CD4-positive, alpha-beta T cell treated with Interleukin-1 beta for 1 hour (primary cell): ENCODE measurements at places on chromosomes 11 and 22.
A peak's percentile ranks its signal among the peaks of the same experiment; 100 is the strongest.

DNA sequence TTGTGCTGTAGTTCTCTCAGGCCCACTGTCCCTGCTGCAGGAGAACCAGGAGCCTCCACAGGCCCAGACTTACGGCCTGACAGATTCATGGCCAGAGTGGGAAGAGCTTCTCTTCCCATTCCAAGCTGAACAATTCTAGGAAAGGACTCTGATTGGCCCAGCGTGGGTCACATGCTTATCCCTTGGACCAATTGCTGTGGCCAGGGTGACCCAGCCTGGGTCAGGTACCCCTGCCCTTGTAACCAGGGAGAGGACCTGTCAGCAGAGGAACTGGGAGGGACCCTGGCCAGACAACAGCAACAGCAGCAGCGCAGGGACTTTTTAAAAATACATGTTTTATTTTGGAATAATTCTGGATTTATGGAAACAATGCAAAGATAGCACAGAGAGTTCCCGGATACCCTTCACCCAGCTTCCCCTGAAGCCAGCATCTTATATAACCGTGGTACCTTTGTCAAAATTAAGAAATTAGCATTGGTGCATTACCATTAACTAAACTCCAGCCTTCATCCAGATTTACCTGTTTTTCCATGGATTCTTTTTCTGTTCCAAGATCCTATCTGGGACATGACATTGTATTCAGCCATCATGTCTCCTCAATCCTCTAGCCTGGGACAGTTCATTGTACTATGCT is 8.8 kb upstream of the ELFN2 start:
- no peak for DNase-seq

- peak; percentile 51 for DNase-seq
Observed at GRCh38 chr22:38513063-38513462, 7.0 kb upstream of the DDX17 start.

DNA sequence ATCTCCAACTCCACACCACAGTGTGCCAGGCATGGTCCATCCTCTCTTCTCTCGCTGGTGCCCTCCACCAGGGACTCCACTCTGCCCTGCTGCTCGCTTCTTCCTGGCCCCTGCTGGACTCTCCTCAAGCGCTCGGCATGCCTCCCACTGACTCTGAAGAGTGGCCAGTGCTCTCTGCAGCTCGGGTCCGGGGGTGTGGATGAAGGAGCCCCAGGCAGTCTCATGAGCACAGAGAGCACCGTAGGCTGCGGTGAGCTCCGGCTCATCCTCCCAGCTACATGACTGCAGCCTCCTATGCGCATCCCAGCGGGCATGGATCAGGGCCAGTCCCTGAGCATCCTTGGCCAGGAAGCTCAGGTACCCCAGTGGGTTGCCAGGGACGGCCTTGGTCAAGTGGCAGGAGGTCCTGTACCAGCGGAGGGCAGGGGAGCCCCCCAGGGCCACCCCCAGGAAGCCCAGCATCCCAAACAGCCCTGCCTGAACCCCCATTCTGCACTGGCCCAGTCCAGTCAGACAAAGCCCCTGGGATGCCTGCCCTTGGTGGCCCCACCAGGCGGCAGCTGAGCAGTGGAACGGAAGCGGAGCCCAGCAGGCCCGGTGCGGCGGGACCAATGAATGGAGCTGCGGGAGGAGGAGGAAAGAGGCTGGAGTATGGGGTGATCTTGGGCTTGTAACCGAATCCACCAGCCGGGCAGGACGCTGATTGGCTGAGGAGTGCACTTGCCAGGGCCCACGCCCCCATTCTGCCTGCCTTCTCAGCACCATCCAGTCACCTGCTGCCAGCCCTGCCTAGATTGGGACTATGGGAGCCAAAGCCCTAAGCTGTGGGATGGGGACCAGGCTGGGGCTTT is at the start of gene PLA2G3:
PLA2G3 (minus strand) TSS at position 643 of the 851 bp plus-strand sequence; CDS start at position 489, 154 bp downstream.
- no peak for DNase-seq

DNA sequence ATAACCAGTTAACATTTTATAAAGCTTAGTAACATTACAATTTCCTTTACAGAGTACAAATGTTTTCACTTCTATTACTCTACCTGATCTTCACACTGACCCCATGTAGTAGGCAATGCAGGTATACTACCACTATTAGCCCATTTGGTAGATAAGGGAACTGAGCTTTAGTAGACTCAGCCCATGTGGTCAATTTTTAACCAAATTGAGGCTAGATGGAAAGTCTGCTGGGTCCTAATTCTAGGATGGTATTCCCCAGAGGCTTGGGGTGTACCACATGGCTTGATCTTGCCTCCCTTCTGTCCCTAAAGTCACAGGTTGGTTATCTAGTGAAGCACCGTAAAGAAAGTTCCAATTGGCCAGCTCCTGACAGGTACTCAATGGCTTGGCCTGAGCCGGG is 48.2 kb downstream of the NRXN2 start:
- no peak for DNase-seq
